ENCODE measurements at places on chromosomes 3 and 15.

- no peak for DNase-seq
These were observed 219.6 kb upstream of the ZPLD1 start for GRCh38 chr3:102215166-102215565.

- no peak for DNase-seq
These were observed 4.8 kb downstream of the CLN6 start for GRCh38 chr15:68224546-68225250.

GRCh38 chr15:50783411-50783810, 17.9 kb upstream of the SPPL2A start:
- DNase-seq, result no peak

GRCh38 chr15:30877070-30877469, 26.6 kb upstream of the FAN1 start:
- DNase-seq, result no peak

GRCh38 chr15:43106486-43106829, 620 bp upstream of the UBR1 start:
- no peak for DNase-seq

- no peak for DNase-seq
These were observed 82.1 kb upstream of the PRTG start for GRCh38 chr15:55824857-55825613.

- DNase-seq, result no peak
These were observed 21.2 kb downstream of the ZDHHC23 start for GRCh38 chr3:113968986-113969385.

DNA sequence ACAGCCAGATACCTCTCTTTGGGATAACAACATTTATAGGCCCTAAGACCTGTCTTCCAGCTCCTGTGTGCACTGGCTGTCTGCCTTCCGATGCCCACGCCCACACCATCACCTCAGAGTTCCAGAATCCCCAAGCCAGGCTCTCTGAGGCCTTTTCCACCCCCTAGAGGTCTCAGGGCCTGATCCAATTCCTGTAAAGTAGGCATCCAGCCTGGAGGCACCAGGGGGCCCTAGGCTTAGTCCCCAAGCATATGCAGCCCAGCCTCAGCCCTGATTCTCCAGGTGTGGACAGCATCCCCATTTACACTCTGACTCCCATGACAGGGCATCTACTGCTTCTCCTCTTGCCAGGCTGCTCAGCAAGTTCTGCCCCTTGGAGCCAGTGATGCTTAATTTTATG, 72.7 kb upstream of the CORO2B start:
- DNase-seq, result no peak

GRCh38 chr3:58899159-58899952, 150.5 kb downstream of the CFAP20DC start:
- DNase-seq, result no peak

DNA sequence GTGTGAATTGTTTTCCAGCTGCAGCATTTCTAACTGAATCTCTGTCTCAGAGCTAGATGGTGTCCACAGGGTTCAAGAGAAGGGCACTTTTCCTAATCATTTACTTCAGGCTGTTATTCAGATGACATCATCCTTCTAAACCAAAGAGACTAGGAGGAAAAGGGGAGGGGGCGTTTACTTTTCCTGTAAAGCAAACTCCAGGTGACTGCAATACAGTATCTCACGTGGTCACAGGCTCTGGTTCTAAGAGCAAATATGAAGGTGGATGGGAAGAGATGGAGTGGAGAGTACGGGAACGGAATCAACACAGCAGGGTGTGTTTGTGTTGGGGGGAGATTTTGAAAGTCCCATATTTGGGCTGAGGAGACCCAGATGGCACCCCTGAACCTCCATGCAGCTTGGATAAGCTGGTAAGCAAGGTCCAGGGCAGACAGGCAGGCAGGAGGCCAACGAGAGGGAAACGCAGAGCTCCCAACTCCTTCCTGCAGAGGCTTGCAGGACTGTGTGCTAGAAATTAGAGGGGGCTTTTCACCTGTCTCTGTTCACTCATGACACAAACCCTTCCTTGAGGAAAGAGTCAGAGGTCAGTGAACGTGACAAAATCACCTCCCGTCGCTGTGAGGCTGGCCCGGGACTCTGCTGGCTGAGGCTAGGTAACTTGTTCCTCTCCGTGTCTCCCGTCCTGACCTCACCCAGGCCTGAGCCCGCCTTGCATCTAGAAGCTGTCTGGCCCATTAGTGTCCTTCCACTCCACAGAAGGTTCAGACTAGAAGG, 151.2 kb downstream of the OPA1 start:
- no peak for DNase-seq

DNA sequence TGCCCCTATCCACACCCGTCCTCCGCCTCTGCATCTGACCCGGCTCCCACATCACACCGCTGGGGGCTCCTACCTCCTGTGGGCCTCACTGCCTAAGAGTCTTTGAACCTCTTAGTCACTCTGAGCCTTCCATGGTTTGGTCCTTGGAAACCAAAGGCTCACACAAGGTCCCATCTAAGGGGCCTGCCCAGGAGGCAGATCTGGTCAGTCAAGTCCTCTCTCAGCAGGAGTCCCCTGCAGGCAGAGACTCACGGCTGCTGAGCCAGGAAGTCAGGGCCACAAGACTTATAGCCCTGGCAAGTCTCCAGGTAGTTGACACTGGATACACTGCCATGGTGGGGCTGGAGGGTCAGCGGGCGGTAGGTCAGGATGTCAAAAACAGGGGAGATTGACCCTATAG, 31.2 kb upstream of the ALDH1L1 start:
- DNase-seq, result no peak

- DNase-seq, result no peak
These were observed 31.3 kb upstream of the WNT5A start for GRCh38 chr3:55518451-55518850.

GRCh38 chr15:65558336-65558735, 28.1 kb downstream of the HACD3 start:
- DNase-seq, result no peak

DNA sequence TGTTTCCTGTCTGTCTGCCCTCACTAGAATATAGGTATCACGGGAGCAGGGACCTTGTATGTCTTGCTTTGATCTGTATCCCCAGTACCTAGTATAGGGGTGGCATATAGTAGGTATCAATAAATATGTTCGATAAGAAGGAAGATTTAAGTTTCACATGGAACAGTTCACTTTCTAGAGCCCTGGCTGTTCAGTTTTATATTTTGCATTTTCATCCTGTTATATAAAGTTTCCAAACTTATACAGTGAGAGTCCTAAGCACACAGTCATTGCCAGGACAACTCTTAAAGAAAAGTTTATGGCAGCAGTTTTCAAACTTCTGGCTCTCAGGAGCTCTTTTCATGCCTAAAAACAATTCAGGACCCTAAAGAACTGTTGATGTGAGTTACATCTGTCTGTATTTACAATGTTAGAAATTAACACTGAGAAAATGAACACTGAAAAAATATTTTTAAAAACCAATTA, 13.4 kb downstream of the ITPR1 start:
- no peak for DNase-seq

DNA sequence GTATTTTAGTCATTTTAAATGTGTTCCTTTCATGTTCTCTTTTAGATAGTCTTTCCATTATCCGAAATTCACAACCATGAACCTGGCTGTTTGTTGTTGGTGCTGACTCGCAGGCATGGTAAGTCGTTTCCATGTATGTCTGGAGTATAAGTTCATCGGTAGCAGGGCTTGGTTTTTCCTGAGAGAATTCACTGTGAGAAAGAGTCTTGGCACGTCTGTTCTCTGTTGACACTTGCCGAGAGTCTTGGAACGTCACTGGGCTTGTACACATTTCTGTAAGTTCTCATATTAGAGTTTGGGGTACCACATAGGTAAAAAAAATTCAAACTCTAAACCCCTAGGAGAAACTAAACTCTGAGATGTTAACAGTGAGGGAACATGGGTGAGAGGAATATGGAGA, 29.4 kb upstream of the EIF4A2 start:
- no peak for DNase-seq

DNA sequence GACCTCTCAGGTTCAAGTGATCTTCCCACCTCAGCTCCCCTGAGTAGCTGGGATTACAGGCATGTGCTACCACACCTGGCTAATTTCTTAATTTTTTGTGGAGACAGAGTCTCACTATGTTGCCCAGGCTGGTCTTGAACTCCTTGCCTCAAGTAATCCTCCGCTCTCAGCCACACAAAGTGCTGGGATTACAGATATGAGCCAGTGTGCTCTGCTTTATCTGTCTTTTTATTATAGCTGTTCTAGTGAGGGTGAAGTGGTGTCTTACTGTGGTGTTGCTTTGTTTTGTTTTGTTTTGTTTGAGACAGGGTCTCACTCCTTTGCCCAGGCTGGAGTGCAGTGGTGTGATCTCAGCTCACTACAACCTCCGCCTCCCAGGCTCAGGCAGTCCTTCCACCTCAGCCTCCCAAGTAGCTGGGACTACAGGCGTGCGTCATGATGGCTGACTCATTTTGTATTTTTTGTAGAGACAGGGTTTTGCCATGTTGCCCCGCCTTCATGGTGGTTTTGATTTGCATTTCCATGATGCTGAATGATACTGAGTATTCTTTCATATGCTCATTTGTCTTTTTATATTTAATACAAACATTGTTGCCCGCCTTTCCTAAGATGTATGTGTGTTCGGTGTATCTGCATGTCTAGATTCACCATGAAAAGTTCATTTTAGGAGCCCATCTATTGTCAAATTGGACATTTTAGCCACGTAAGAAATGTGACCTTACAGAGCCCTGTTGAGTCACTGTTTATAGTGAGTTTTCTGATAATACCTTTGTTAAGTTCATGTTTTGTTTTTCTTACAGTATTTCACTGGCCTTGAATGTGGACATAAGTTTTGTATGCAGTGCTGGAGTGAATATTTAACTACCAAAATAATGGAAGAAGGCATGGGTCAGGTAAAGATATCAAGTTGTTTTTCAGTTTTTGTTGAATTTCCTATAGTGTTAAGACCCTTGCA, 80.6 kb downstream of the ARIH1 start:
- no peak for DNase-seq

DNA sequence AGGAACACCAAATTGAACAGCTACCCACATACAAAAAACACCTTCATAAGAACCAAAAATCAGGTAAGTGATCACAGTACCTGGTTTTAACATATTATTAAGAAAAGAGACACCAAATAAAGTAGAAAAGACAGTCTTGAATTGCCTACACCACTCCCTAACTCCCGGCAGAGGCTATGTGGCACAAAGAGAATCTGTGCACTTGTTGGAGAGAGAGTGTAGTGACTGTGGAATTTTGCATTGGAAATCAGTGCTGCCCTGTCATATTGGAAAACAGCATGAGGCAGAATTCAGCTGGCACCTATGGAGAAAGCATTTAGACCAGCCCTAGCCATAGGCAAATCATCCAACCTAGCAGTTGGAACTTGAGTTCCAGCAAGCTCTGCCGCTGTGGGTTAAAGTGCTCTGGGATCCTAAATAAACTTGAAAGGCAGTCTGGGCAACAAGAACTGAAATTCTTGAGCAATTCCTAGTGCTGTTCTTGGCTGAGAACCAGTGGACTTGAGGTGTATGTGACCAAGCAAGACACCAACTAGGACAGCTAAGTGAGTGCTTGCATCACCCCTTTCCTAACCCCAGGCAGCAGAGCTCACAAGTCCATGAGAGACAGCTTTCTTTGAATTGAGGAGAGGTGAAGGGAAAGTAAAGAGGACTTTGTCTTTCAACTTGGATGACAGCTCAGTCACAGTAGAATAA, 969.6 kb upstream of the ALCAM start:
- no peak for DNase-seq

GRCh38 chr3:73469331-73469730, 155.4 kb downstream of the PDZRN3 start:
- no peak for DNase-seq

DNA sequence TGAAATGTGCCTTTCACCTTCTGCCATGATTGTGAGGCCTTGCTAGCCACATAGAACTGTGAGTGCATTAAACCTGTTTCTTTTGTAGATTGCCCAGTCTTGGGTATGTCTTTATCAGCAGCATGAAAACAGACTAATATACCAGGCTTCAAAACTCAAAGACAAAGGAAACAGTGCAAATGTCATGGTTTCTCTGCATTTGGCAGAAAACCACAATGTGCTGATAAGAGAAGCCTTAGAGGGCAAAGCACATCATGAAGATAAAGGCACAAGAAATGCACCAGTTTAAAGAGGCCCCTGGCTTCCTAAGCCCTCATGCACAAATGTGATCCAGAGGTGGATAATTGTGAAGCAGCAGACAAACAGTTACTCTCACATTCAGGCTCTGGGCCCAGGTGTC, 259.2 kb downstream of the CPNE4 start:
- no peak for DNase-seq

GRCh38 chr15:38285456-38285855, 32.8 kb downstream of the SPRED1 start:
- no peak for DNase-seq

GRCh38 chr3:192655628-192656027, 71.7 kb downstream of the FGF12 start:
- DNase-seq, result no peak

GRCh38 chr15:63727542-63727941, 106.2 kb downstream of the HERC1 start:
- DNase-seq, result no peak

GRCh38 chr15:50318697-50319096, 36.3 kb downstream of the GABPB1 start:
- DNase-seq, result no peak

- DNase-seq, result no peak
These were observed 3.1 kb downstream of the AGBL1 start for GRCh38 chr15:86082619-86083380.

- DNase-seq, result no peak
These were observed 2.0 kb upstream of the IL20RB start for GRCh38 chr3:136955813-136956212.

DNA sequence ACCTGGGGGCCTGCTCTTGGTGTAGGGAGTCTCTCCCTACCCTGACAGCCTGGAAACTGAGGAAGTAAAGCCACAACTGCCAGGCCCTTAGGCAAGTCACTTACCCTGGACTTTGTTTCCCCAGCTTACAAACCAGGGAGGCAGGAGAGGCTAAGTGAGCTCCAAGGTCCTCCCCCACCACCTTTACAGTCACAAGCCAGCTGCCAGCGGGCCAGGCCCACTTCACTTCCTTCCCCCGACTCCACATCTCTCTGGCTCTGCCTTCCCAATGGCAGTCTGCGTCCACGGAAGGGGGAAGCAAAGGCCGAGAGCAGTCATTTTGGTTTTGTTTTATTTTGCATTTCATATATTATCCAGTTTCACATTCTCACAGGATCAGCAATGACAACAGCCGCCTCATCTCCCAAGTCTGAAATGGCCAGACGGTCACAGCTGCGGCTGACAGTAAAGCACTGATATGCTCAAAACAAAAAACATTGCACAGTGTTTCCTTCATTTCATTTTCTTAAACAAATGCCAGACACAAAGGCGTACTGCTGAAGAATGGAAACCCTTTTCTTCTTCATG, 35.7 kb downstream of the RBPMS2 start:
- no peak for DNase-seq

DNA sequence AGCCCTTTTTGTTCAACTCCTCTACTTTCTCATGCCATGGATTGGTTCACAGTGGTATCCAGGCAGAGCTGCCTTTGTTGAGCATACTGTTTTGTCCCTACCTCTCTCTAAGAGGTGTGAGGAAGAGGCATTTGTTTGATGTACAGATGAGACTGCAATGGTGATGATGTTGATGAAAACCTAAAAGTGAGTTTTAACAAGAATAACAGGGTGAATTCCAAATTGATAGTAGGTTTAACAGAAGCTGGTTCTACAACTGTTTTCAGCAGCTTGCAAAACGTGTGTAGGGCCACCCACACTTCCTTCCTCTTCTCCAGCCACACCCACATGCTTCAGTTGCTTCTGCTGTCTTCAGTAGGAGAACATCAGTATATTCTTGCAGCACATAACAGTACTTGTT, 10.2 kb downstream of the SNRK start:
- peak; percentile 11 for DNase-seq

All from activated naive CD8-positive, alpha-beta T cell treated with anti-CD3 and anti-CD28 coated beads, Interleukin-2, amount 50 U/mL, for 16 hours (primary cell).